ENCODE measurements at places on chromosomes 2 and 18.

GRCh38 chr2:225006730-225007129, 35.5 kb downstream of the DOCK10 start:
- DNase-seq: no peak

- no peak for DNase-seq
These were observed 42.3 kb downstream of the XRCC5 start for GRCh38 chr2:216151313-216152025.

GRCh38 chr2:108958002-108958401, 31.0 kb downstream of the EDAR start:
- peak; percentile 40 for DNase-seq

DNA sequence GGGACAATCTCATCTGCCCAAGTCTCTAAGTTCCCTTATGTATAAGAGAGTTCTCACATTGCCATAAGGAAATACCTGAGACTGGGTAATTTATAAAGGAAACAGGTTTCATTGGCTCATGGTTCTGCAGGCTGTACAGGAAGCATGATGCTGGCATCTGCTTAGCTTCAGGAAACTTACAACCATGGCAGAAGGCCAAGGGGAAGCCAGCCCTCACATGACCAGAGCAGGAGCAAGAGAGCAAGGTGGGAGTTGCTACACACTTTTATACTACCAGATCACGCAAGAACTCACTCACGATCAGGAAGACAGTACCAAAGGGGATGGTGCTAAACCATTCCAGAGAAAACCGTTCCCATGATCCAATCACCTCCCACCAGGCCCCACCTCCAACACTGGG, 73.9 kb downstream of the PRKRA start:
- DNase-seq: no peak

DNA sequence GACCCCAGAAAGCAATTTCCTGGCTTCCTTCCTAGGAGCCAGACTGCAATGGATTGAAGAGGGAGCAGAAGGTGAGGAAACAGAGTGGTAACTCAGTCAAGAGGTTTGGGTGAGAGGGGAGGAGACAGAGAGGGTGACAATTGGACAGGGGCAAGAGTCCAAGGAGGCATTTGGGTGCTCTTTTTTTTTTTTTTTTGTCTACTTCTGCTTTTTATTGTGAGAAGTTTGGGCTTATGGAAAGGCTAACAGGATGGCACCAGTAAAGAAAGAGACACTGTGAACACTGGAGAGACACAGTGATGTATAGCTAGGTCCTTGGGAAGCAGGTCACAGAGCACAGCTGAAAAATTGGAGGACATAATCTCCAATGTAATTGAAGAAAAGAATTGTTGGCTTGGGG, 25.0 kb downstream of the CYBRD1 start:
- DNase-seq: no peak

DNA sequence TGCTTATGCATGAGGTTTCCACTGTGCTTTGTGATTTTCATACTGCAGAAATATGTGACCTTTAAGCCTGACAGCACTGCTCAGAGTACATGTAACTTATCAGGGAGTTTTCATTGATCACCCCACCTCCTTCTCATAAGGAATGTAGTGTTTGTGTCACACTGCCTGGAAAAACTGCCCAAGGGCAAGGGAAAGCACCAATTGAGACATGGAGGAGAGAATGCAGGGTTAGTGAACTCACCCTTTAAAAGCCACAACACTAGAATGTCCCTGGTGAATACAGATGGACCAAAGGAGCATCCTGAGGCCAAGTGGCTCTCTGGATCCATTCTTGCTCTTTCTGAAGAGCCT, 147.2 kb upstream of the SPATS2L start:
- no peak for DNase-seq

DNA sequence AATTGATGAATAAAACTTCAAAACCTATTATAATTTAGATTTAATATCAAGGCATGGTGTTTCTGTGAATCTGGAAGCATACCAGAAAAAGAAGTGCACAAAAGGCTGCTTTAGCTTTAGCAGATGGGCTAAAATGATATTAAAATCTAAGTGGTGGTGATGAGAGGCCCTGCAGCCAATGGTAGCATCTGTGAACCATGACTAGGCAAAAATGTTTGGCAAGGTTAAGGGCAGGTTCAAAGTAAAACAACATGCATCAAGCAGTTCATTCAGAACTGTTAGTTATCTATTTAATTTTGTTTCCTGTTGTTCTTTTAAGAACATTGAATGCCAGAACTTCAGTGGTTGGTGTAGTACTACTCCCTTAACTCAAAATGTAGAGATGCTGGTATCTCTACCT, 1736.9 kb upstream of the CELF4 start:
- DNase-seq: no peak

DNA sequence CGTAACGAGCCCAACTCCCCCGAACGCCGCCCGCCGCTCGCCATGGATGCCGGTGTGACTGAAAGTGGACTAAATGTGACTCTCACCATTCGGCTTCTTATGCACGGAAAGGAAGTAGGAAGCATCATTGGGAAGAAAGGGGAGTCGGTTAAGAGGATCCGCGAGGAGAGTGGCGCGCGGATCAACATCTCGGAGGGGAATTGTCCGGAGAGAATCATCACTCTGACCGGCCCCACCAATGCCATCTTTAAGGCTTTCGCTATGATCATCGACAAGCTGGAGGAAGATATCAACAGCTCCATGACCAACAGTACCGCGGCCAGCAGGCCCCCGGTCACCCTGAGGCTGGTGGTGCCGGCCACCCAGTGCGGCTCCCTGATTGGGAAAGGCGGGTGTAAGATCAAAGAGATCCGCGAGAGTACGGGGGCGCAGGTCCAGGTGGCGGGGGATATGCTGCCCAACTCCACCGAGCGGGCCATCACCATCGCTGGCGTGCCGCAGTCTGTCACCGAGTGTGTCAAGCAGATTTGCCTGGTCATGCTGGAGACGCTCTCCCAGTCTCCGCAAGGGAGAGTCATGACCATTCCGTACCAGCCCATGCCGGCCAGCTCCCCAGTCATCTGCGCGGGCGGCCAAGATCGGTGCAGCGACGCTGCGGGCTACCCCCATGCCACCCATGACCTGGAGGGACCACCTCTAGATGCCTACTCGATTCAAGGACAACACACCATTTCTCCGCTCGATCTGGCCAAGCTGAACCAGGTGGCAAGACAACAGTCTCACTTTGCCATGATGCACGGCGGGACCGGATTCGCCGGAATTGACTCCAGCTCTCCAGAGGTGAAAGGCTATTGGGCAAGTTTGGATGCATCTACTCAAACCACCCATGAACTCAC, 673 bp downstream of the PCBP1 start:
- DNase-seq: peak; percentile 79

DNA sequence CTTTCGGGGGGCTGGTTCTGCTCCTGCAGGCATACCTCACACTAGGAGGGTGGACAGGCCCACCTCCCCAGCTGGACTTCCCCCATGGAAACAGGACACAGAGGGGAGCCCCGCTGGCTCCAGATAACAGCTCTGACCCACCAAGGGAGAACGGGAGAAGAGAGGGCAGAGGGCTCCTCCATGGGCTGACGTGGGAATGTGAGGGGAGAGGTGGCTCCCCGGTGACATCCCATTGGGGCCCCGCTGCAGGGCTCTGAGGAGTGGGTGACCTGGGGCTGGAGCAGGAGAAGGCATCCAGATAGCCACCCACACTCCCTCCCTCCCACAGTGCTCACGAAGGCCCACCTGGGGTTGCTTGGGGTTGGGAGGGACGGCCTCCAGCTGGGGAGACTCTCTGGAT, 45.9 kb downstream of the FBLN7 start:
- no peak for DNase-seq

DNA sequence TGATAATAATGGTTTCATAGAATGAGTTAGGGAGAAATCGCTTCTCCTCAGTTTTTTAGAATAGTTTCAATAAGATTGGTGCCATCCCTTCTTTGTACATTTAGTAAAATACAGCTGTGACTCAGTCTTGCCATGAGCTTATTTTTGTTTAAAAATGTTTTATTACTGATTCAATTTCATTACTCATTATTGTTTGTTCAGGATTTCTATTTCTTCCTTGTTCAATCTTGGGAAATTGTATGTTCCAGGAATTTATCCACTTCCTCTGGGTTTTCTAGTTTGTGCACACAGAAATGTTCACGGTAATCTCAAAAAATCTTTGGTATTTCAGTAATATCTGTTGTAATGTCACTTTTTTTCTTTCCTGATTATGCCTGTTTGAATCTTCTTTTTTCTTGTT, 371.5 kb upstream of the SETBP1 start:
- DNase-seq: no peak

DNA sequence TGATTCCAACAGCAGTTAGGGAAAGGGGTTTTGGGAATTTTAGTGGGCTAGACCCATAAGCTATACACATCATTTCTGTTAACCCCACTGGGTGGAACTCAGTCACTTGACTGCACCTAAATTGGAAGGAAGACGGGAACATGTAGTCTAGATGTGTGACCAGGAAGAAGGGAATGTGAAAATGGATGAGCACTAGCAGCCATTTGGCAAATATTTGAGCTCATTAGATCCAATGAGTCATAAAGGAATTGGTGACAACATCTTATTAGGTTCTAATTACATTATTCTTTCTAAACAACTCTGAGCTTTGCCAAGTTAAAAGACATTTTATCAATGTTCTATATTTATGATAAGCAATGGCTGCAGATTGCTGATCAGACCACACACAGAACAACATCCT, 400.6 kb downstream of the IRS1 start:
- DNase-seq: no peak

- no peak for DNase-seq
These were observed 9.2 kb upstream of the ALPP start for GRCh38 chr2:232369126-232369951.

DNA sequence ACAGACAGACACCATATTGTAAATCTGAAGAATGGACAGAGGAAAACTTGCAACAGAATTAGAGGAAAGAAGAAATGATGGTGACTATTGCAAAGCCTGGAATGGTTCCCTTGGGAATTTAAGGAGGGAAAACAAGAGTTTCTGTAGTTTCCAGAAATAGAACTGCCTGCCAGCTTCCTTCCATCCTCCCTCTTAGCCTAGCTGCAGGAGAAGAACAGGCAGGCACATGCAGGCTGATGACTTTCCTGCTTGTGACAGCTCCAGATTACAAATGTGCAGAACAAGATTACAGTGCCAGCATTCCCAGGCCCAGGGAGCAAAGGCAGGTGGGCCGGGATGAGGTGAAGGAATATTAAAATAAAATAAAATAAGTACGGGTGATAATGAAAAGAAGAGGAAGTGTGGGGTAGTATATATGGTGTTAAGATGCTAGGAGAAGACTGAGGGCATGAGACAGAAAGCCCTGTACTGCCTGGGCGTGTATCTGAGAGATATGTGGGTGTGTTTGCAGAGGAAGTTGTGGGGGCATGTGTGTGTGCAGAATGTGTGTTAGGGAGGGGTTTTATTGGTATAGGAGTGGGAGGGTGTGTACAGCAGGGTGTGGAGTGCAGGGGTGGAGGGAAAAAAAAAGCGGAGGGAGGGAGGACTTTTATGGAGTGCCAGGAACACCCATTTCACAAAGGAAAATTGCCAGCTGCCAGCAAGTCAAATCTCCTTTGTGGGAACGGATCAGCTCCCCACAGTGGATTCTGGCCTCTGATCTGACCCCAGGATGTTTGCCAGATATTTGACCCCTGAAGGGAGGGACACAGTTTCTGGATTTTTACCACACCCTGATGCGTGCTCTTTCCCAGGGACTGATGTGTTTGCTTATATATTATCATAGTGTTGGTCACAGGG, 43.9 kb upstream of the NEMP2 start:
- peak; percentile 65 for DNase-seq

- DNase-seq: no peak
These were observed 23.1 kb downstream of the COL3A1 start for GRCh38 chr2:188997263-188997662.

- no peak for DNase-seq
These were observed 28.4 kb upstream of the CATIP start for GRCh38 chr2:218328294-218328693.

DNA sequence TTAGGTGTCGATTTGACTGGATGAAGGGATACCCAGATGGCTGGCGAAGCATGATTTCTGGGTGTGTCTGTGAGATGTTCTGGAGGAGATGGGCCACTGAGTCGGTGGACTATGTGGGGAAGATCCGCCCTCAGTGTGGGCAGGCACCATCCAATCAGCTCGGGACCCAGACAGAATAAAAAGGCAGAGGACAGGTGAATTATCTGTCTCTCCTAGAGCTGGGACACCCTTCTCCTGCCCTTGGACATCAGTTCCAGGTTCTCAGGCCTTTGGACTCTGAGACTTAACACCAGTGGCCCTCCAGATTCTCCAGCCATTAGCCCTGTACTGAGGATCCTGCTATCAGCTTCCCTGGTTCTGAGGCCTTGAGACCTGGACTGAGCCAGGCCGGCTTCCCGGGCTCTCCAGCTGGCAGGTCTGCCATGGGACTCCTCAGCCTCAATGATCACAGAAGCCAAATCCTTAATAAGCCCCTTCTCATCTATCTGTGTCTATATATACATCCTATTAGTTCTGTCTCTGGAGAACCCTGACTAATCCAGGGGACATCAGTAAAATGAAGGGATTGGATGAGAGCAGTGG, 11.7 kb downstream of the PROC start:
- DNase-seq: peak; percentile 4

- peak; percentile 25 for DNase-seq
These were observed 29.2 kb upstream of the ALLC start for GRCh38 chr2:3628800-3629199.

GRCh38 chr2:5070257-5070656, 621.9 kb upstream of the SOX11 start:
- DNase-seq: no peak

DNA sequence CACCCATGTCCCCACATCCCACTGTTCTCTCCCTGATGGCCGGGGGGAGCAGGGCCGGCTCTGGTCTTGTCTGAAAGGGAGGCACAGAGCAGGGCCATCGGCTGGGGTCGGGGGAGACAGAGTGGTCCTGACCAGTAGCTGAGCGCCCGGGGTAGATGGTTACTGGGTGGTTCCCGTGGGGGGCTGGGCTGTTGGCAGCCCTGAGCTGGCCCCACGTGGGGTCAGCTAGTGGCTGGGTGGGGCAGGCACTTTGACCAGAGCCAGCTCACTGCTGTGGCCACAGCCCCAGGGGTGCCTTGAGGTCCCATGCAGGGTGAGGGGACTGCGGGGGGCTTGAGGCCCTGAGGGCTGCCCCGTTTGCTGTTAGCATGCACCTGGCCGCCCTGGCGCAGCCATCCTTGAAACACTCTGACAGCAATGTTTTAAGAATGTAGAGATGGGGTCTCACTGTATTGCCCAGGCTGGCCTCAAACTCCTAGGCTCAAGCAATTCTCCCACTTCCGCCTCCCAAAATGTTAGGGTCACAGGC, 12.3 kb upstream of the NEU4 start:
- DNase-seq: no peak

DNA sequence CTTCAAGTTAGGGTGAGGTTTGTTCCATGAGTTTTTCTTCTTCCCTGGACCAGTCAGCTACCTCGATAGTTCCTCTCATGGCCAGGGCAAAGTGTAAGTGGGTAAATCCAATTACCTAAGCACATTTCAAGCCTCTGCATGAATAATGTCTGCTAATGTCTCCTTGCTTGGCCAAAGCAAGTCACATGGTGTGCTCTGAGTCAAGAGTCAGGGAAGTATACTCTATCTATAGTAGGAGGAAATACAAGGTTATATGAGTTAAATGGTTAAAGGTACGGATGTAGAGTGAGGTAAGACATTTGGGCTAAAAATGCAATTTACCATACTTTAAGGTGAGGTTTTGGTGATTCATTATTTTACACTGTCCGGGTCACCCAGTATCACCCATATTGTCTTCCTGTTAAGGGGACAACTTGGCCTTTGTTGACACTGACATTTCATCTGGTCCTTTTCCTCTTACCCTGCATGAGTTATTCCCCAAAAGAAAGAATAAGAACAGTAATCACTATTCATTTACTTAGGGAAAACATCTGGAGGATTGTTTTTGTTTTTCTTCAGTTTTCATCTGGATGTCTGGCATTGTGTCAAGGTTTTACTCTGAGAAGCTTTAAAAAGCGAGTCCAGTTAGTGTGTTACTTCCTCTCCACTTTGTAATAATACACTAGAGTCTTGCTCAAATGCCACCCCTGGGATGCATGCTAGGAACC, 405.5 kb downstream of the RND3 start:
- no peak for DNase-seq
